ENCODE measurements at places on chromosomes 5 and 9.

DNA sequence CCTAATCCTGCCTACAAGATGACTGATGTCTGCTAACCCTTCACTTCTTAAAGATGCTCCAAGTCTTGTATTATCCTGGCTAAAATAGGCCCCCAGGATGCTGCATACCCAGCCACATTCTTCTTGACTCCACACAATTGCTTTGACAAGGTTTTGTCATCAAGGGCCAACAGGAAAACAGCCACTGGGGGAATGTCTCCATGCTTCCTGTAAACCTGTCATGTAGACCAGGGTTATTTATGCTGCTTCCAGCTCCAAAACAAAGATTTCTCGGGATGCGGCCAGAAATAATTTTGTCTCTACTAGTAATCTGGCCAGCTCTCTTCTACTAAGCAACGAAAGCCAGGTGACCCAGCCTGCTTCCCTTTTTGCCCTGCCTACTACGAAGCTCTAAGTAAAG is 53.8 kb downstream of the SHB start:
- peak overlapping the region; percentile 10 for H3K4me3 ChIP-seq
- H3K4me1 ChIP-seq: peaks cover 27% of the 10 kb centered on the region
- no peaks in the 10 kb centered on the region for H3K27me3 ChIP-seq
- peaks cover 20% of the 10 kb centered on the region for H3K36me3 ChIP-seq

DNA sequence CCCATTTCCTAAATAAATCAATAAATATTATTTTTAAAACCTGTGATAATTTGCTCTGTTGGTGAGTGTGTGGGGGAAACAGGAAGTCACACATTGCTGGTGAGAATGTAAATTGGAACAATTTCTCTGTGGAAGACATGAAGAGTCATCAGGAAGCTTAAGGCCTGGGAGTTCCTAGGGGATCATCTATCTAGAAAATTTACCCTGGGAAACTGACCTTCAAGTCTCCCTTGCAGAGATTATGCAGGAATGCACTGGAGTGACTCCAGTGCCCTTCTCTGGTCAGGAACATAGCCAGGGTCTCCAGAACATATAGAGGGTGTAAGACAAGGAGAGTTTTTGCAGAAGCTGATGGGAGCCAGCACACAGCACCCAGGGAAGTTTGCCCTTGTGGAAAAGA is 13.0 kb upstream of the GCNT1 start:
- peaks cover 4% of the 10 kb centered on the region for H3K36me3 ChIP-seq
- no peak for DNase-seq
- H3K27me3 ChIP-seq: no peaks in the 10 kb centered on the region
- H3K4me1 ChIP-seq: no peaks in the 10 kb centered on the region

DNA sequence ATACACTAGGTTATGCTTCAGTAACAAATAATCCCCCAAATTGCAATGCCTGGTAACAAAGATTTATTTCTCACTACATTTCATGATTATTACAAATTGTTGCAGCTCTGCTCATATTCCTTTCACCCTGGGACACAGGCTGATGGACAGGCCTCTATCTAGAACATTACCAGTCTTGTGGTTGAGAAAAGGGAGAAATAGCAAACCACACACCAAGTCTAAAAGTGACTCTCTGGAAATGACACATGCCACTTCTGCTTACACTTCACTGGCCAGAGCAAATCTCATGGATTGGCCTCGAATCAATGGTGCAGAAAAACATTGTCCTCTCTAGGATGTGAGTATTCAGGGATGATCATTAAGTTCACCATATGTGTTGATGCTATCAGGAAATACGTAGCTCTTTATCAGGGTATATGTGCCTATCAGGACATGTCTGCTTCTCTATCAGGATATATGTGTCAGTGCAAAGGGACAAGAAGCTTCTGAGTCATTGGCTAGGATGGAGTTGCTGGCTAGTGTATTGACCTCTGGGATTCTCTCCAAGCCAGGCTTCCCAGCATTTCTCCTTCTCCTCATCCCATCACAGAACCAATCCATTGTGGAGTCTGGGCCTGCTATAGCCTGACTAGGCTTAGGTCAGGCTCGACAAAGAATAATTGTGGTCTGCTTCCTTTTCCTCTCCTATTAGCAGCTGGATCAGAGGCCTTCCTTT is 91.1 kb upstream of the CEP78 start:
- no peak overlapping the region for H3K27ac ChIP-seq
- no peaks in the 10 kb centered on the region for H3K27me3 ChIP-seq
- H3K36me3 ChIP-seq: peaks cover 11% of the 10 kb centered on the region
- H3K4me1 ChIP-seq: no peaks in the 10 kb centered on the region
- no peak overlapping the region for H3K4me3 ChIP-seq

GRCh38 chr5:146426853-146427618 is 20.1 kb upstream of the TCERG1 start:
- no peak overlapping the region for H3K27ac ChIP-seq
- H3K36me3 ChIP-seq: no peaks in the 10 kb centered on the region
- no peaks in the 10 kb centered on the region for H3K27me3 ChIP-seq
- no peaks in the 10 kb centered on the region for H3K4me1 ChIP-seq

All from H9 (cell line).